ENCODE measurements at places on chromosomes 13 and 19. TPM values are rescaled to one million over a fixed set of nuclear protein-coding genes. Genes with fewer than 3 reads are reported as not detected.

DNA sequence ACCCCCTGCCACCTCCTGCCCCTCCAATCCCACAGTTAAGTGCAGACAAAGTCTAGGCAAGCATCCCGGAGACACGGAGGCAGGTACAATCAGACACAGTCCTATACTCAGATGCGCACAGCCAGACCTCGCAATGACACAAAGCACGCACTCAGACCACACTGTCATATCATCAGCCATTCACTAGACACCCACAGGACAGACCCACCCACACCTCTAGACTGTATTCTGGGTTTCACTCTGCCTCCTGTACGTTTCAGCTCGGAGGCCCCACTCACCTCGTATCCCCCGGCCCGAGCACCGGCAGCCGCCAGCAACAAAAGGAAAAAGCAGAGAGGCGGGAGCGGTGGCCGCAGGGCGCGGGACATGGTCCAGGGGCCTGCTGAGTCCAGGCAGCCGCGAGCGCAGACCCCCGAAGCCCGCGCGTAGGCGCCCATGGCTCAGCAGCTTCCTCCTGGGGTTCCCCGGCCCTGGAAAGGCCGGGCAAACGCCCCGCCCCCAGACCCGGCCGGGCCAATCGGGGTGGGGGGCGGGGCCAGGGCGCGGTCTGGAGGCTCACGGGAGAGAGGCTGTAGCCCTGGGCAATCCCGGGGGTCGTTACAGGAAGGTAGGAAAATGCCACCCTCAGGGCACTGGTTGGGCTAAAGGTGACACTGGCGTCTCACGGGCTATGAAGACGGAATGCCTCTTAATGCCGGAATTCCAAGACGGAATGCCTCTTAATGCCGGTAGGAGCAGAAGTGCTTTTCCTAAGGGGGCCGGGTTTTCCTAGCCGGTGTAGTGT is at the start of the genes MAN2B1 and WDR83:
TSS of gene MAN2B1 (minus strand) at position 478 of the 784 bp plus-strand sequence. CDS start at position 437, 41 bp downstream.
TSS of gene WDR83 (plus strand) at position 543 of the 784 bp plus-strand sequence. CDS start 2,984 bp downstream, outside the sequence.
- DNase-seq = peak; percentile 98

NALCN gene
- polyA plus RNA-seq = 4.5 TPM

DNA sequence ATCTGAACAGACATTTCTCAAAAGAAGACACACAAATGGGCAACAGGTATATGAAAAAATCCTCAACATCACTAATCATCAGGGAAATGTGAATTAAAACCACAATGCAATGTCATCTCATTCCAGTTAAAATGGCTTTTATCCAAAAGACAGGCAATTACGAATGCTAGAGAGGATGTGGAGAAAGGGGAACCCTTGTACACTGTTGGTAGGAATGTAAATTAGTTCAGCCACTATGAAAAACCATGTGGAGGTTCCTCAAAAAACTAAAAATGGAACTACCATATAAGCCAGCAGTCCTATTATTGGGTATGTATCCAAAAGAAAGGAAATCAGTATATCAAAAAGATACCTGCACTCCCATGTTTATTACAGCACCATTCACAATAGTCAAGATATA is 24.7 kb upstream of the ZC3H13 start:
- no peak for DNase-seq

DNA sequence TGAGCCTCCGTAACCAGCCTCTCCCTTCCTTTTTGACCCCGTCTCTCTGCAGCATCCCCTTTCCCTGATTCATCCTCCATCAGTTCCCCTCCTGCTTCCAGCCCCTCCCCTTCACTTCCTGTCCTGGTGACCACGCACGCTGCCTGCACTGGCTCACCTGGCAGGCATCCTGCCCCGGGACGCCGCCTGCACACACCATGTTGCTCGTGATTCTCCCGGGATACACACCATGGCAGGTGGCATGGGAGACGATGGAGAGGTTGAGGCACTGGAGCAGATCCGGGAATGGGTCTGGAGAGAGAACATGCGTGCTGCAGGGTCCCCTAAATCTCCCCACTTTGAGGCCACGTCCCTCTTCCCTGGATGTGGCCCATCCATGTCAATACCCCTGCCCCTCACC is 4.2 kb downstream of the KLK12 start:
- DNase-seq = peak; percentile 12

FFAR2 gene
- not detected for polyA plus RNA-seq

GRCh38 chr19:46081928-46082727 is 41.3 kb upstream of the IGFL4 start:
- peak; percentile 63 for DNase-seq

DNA sequence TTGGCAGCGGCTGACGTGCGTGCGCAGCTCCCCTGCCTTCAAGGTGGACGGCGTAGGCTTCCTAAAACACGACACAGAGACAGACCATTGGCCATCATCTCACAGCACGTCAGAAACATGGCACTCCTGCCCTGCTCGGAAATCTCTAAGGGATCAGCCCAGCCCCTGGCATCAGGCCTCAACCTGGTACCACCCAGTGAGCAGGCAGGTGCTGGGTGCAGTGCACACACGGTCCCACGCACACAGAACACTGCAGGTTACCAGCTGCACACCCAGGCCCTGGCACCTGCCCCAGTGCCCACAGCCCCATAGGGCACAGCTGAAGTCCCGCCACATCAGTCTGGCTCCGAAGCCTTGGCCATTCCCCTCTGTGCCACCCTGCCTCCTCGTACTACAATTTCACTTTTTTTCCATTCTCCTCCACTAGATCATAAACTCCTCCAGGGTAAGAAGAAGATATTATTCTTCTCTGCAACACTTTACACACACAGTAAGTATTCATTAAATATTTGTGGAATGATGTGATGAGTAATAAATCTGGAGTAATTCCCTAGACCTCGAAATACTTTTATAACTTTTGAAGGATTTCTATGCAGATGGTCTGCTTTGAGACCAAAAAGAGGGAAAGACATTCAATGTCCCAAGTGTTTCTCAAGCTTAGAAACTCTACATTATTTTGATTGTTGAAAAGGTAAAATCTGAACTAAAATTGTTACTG is 156.4 kb downstream of the COL4A1 start:
- no peak for DNase-seq

DNA sequence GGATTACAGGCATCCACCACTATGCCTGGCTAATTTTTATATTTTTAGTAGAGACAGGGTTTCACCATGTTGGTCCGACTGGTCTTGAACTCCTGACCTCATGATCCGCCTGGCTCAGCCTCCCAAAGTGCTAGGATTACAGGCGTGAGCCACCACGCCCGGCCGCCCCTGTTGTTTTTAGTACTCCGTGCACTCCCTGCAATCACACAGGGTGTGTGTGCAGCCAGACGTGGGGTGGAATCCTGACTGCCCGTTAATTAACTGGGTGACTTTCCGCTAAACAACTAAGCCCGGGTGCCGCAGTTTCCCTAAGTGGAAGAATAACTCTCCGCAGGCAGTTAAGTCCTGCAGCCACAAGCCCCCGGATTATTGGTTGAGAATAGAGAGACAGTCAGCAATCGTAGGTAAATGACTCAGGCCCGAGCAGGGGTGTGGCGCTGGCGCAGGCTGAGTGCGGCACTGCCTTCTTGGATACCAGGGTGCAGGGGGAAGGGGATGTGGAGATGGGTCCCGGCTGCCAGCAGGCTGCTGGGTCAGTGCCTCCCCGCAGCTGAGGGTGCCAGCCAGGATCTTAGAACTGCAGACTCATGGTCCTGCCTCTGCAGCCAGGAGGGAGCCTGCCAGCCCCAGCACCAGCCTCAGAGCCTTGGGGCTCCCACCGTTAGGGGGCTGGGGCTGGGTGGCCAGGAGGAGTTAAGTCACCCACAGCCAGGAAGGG is 6.1 kb upstream of the FXYD3 start:
- DNase-seq = no peak

GJB2 gene
- polyA plus RNA-seq = not detected

- no peak for DNase-seq
Observed at GRCh38 chr13:51416107-51416506, 36.7 kb downstream of the INTS6 start.

DNA sequence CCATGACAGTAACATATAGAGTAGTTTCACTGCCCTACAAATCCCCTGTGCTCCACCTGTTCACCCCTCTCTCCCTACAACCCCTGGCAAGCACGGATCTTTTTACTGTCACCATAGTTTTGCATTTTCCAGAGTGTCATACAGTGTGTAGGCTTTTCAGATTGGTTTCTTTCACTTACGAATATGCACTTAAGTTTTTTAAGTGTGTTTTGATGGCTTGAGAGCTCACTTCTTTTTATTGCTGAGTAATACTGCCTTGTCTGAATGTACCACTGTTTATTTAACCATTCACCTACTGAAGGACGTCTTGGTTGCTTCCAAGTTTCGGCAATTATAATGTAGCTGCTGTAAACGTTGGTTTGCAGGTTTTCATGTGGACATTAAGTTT is 175.1 kb downstream of the ITGBL1 start:
- no peak for DNase-seq

DNA sequence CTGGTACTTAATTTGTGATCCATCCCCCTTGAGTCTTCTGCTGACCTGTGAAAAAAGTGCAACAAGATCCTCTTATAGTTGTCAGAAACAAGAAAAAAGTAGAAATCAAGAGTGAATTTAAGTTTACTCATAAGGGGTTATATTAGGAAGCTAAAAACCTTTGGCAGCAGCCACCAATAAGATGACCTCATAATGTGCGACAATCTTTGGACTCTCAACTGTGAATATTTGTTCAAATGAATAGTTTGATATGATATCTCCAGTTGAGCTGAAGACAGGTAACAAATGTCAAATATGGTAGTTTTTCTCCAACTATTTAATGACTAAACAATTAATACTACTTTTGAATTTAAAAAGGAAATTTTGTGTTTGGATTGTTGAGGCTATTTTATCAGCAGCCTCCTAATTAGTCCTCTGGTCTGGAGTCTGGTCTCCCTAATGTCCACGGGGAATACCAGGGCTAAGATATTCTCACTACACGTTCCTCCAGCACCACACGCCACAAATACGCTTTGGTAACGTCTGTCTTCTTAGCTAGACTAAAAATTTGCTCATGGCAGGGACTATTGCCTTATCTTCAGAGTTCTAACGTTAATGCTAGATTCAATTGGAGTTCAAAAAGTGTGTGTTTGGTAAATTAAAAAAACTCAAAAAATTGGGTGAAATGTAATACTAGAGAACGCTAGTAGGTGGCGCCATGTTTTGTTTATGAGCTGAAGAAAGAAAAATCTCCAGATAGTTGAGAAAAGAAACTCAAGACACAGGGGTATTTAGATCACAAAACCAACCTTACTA is 51.0 kb upstream of the PDX1 start:
- no peak for DNase-seq

- DNase-seq = no peak
Observed at GRCh38 chr19:4493104-4493928, 21.2 kb downstream of the HDGFL2 start.

APOC4 gene
- polyA plus RNA-seq = not detected

ZNF708 gene
- polyA plus RNA-seq = 1.8 TPM

BABAM1 gene
- 192 TPM for polyA plus RNA-seq

TINCR gene
- 0.03 TPM for polyA plus RNA-seq

DNA sequence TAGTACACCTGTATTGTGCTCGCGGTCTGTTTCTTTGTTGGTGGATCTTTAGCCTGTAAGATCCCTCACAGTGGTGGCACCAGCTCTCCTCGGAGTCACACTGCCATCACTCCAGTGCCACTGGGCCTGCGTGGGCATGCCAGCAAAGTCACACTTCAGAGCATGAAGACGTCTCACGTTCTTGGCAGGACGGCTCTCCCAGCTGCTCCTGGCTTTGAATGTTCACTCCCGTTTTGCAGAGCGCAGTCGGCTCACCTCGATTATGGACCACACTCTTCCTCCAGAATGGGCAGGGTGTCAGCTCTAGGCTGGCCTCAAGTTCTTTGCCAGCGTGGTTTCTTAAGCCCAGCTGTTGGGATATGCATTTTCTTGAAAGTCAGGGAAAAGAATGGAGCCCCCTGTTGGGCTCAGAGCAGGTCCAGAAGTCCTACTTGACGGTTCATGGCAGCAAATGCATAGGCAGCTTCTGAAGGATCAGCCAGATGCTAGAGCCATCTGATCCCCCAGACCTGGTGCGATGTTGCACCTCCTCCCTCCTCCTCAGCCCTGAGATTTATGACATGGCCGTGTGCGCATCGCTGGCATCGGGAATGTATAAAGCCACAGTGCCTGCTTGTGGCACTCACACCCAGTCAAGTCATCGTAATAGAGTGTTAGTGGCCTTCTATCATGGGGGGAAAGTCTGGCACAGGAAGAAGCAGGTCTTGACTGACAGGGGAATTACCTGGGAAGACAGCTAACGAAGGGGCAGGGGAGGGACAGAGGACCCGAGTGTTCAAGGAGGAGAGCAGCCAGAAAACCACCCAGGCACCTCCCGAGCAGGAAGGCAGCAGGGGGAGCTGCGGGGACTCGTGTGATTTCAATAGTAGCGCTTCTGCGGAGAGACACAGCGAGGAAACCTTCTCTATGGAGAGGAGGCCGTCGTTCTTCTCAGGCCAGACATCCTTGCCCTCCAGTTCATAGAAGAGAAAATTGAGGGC is 40.2 kb upstream of the NPAS1 start:
- DNase-seq = no peak

ZNF112 gene
- polyA plus RNA-seq = 2.5 TPM

DNA sequence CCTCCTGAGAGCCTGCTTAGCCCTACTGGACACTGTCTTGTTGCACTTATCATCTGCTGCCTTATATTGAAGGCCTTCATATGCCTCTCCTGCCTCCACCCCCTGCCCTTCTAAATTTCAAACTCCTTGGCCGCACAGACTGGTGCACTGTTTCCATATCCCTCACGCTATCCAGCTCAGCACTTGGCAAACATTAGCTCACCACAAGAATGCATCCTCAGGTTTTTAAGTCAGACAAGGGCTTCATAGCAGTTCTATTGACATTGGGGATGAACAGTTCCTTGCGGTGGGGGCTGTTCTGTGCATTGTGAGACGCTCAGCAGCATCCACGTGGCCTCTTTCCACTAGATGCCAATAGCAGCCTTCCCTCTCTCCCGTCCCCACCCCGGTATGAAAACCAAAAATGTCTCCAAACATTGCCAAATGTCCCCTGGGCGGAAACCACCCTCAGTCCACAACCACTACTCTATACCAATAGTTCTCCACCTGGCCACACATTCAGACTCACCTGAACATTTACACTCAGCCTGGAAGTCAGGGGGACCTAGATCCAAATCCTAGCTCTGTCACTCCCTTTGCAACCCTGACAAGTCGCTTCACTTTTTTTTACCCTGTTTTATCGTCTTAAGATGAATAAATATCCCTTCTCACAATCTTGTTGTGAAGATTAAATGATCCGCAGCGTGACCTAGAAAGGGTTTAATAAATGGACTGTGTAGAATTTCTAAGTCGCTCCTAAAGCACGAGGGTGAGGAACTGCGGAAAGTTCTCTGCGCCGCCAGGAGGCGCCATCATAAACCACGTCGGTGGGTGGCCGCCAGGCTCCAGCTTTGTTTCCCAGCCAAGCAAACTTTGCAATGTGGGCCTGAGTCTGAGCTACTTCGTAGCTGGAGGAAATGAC is 3.6 kb upstream of the CEACAM3 start:
- DNase-seq = peak; percentile 50

DNA sequence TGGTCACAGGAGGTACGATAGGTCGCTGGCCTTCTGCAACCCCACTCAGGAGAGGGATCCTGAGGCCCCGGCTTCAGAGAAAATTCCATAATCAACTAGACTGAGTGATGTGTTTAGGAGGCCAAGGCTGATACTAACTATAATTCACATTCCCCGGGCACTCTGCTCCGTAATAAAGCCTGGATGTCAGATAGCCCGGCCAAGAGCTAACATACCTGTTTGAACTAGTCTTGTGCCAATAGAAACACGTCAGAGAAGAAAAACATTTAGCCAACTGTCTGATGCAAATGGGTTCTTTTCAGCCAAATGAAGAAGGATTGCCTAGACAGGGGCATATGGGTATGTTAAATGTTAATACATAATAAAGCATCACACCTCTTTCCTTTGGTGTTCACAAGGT is 204.2 kb downstream of the TSHZ3 start:
- DNase-seq = no peak

BAX gene
- polyA plus RNA-seq = 640 TPM

All from SK-N-SH (cell line).